Activated CD4-positive, alpha-beta memory T cell treated with anti-CD3 and anti-CD28 coated beads for 36 hours (primary cell): ENCODE measurements at places on chromosomes 1 and 21. TPM values are rescaled to one million over a fixed set of nuclear protein-coding genes. Genes with fewer than 3 reads are reported as not detected.

DNA sequence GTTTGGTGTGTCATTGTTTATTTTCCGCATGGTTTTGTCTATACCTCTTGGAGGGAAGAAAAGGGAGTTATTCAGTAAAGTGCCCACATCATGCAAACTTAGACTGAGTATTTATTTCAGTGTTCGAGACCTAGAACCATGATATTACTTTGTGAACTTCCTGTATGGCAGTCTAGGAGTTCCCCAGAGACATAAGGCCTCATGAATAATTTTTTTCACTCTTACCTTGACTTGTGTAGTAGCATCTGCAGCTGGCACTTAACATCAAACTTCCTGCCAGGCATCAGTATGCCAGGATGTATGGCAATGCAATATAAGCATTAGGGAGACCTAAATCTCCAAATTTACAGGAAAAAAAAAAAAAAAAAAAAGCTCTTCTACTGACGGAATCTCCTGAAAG is 287.7 kb downstream of the NEGR1 start:
- no peak for DNase-seq

DNA sequence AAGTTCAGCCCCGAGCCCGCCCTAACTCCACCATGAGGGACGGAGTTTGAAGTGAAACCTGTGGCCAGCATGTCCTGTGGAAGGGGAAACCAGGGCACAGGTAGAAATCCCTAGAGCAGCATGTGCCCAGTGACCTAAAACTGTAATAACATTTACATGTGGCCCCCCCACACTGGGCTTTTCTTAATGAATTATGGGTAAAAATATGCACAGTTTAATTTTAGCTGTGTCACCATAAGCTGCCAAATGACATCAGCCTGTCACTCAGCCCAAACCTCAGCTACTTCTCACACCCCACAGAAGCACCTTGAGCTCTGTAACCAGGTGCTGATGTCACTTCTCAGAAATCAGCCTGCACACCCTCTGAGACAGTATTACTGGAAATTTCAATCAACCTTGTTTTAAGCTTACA is 50.0 kb upstream of the SLC19A1 start:
- peak; percentile 89 for DNase-seq

DNA sequence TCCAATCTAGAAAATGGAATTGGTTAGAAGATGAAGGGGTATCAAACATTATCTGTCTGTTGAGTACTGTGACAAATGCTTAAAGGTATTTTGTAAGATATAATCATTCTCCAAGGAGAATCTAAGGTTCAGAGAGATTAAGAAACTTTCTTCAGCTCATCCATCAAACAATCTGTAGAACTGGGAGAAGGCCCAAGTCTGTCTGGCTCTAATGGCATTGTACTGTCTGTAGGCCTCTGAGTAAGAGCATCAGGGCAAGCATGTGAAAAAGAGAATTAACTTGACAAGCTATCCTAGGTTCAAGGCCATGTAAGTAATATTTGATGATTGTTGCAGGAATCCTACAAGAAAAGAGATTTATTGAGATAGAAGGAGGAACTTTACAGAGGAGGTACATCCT is 5.3 kb upstream of the FGGY start:
- DNase-seq = no peak

GRCh38 chr1:34742667-34743270 is 12.1 kb upstream of the GJB5 start:
- DNase-seq = peak; percentile 83

GRCh38 chr1:155062151-155062686 is 1.3 kb upstream of the EFNA4 start:
- DNase-seq = no peak

DNA sequence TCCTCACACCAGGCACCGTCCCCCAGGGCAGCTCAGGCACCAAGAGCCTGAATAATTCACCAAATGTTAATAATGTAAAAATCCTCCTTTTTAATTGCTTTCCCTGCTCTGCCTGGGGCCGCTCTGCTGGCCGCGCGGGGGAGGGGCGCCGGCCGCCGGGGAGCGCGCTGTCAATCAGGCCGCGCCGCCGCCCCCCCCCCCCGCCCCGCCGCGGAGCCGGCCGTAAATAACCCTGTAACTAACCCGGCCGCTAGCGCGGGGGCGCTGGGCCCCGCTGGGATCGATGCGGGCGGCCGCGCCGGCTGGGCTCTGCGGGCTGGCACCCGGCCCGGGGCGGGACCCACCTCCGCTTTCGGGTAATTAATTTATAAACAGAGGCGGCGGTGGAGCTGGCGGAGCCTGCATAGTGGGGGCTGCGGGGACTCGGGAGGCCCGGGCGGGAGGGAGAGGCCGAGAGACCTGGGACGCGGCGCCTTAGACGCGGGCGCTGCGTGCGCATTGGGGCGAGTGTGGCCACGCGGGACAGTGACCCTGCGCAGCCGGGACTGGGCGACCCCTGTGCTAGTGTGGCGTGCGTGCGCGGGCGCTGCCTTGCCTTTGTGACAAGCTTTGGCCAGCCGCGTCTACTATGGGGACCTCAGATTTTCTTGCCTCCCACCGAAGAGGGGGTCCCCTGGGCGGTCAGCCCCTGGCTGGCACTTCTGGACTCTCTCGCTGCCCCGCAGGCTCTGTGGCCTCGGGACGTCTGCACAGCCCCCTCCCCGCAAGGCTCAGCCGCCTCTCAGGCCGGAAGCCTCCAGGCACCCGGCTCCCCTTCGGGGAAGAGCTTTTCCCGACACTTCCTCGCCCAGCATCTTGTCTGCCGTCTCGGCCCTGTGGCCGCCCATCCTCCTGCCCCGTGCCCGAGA is 16.6 kb downstream of the SAMD11 start:
- no peak for DNase-seq

DNA sequence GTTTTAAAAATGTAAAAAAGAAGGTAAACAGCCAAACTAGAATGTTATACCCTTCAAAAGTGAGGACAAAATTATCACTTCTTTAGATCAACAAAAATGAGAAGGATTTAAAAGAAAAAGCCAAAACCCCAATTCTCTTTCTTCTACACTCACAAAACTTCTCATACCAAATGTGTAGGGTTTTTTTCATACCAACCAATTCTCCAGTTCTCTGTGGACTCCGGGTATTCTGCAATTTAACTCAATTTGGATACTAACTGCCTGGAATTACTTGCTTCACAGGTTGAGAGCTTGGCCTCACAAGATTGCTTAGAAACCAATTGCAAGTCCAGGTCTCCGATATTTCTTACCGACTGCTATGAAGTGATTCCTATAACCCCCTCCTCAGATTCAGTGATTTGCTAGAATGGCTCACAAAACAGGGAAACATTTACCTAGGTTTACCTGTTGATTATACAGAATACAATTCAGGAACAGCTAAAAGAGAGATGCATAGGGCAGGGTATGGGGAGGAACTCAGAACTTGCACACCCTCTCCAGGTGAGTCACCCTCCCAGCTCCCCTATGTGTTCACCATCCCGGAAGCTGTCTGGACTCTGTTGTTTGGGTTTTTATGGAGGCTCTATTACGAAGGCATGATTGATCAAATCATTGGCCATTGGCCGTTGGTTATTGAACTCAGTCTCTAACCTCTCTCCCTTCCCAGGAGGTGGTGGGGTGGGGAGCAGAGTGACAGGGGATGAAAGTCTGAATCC is 67.1 kb downstream of the CAMTA1 start:
- DNase-seq = no peak

DNA sequence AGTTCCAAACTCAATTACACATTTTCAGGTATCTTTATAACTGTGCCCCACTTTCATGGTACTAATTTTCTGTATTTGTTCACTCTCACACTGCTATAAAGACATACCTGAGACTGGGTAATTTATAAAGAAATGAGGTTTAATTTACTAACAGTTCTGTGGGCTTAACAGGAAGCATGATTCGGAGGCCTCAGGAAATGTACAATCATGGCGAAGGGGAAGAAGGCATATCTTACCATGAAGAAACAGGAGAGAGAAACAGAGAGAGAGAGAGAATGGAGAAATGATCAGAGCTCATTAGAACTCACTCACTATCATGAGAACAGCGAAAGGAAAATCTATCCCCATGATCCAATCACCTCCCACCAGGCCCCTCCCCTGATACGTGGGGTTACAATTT is 874.1 kb upstream of the B3GALT2 start:
- DNase-seq = no peak

DNA sequence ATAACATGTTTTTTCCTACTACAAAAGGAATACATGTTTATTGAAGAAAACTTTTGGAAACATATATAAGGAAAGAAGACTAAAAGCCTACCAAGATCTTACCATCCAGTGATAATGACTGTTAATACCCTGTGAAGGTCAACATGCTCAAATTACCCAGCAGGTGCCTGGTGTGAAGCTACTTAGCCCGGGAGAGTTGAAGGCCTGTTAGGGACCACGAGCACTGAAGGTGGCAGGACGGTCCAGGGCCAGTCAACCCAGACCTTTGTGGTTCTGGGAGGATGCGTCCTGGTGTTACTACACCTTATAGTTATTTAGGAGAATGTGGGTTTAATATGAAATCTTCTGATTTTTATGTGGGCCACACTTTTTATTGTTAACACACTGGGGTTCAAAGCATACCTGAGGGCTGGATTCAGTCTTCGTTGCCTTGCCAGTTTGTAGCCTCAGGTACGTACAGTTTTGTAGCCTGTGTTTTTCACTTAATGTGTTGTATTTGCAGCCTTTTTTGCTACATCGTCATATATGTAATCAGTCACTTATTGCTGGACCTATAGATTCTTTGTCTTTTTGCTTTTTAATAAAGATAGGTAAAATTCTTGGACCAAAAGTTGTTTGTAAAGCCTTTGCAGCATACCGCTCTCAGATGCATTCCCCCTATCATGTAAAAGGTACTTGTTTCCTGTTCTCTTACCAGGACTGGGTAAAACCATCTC is 9.8 kb downstream of the ITSN1 start:
- DNase-seq = no peak

DNA sequence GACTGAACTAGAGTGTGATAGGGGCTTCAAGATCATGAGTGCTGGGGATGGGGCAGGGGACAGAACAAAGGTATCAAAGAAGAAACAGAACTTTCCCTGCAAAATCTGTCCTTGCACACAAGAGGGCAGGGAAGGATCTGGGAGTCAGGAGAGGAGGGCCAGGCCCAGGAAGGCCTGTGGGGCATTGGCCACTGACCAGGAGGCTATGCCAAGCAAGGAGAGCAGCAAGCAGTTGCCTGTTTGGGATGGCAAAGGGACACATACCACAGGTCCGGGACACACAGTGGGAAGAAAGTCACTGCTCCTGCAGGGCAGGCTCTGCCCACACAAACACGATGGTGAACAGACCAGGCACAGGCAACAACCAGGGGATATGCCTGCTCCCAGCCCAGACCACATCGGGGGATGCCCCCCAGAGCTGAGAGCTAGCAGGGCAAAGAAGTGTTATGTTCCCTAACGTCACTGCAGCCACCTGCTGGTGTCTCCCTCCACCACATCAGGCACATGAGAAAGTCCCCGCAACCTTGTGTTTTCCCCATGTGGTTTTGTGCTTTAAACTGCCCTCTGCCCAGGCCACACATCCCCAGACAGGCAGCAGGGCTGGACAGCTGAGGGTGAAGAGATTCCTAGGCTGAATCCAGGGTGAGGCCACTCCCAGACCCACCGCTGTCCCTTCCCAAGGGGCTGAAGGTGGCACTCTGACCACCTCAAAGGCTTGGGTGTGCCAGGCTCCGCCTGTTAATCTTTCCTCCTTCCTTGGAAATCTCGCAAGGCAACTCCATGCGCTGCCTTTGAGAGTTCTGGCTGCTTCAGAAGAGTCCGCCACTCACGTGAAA is 53.6 kb downstream of the KIF21B start:
- DNase-seq = peak; percentile 42

DNA sequence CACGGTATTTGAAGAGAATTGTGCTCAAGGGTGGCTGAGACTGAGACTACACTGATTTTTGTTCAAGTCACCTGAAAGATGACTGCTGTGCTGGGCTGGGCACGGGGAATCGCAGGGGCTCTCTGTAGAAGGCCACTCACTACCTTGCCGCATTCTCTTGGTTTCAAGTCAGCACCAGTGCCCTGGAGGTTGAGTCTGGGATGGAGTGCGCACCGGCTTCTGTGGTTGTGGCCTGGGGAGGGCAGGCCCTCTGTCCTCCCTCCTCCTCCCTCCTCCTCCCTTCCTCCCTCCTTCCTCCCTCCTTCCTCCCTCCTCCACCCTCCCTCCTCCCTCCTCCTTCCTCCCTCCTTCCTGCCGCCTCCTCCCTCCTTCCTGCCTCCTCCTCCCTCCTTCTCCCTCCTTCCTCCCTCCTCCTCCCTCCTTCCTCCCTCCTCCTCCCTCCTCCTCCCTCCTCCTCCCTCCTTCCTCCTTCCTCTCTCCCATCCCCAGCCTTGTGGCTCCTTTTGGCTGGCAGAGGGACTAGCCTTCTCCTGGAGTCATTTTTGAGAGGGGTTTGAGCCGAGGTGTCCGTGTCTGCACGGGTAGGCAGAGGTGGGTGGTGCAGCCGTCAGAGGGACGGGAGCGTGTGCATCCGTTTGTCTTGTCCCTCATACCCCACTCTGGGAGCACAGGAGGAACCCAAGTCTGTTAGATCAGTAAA is 9.5 kb downstream of the RER1 start:
- DNase-seq = no peak

- peak; percentile 47 for DNase-seq
These were observed 1.4 kb downstream of the GUK1 start for GRCh38 chr1:228141226-228142044.

- no peak for DNase-seq
These were observed 39.6 kb upstream of the GPR52 start for GRCh38 chr1:174408146-174408545.

GRCh38 chr1:183812686-183813569 is 8.0 kb downstream of the RGL1 start:
- DNase-seq = no peak

GRCh38 chr1:87338566-87338965 is 9.9 kb downstream of the LMO4 start:
- no peak for DNase-seq

DNA sequence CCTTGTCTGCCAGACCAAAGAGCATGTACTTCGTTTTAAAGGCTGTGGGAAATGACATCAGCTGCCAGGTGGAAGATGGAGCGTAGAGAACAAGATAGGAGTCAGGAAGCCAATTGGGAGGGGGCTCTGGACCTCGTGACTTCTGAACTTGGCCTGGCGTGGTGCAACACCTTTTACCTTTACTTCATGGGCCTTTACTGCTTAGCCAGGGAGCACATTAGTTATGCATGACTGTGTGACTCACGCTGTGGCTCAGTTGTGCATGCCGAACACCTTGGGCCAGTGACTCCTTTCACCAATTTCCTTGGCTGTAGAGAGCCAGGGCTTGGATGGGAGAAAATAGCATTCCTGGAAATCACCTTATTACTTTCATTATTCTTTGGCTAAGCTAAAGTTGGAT is 7.2 kb downstream of the XCL1 start:
- no peak for DNase-seq

GRCh38 chr21:37675202-37675801 is 241.0 kb downstream of the KCNJ6 start:
- DNase-seq = peak; percentile 66

GRCh38 chr1:29858646-29859045 is 622.3 kb downstream of the PTPRU start:
- no peak for DNase-seq

Gene PCAT6
- total RNA-seq = 0.77 TPM

Gene HORMAD1
- total RNA-seq = not detected

Gene WDR26
- total RNA-seq = 72.2 TPM

Gene S100A7
- total RNA-seq = not detected

Gene TRABD2B
- not detected for total RNA-seq

Gene MRPL37
- 157 TPM for total RNA-seq

Gene CD247
- total RNA-seq = 105 TPM

Gene IL10
- 18.5 TPM for total RNA-seq
